Cardiac muscle cell (in vitro differentiated cells and primary cell): ENCODE measurements at places on chromosomes 16 and 17. TPM values are rescaled to one million over a fixed set of nuclear protein-coding genes. Genes with fewer than 3 reads are reported as not detected.
A peak's percentile ranks its signal among the peaks of the same experiment; 100 is the strongest.

Gene ARHGAP44
- total RNA-seq, result 7.1 and 13.5 TPM in 2 replicates

Gene RMI2
- total RNA-seq, result 15.7 and 21.0 TPM in 2 replicates

Gene HS3ST2
- total RNA-seq, result not detected in 2 replicates

Gene APOBR
- 0.39 TPM in 1 of 2 replicates, not detected in the other for total RNA-seq

Gene SPATA32
- total RNA-seq, result 0.45 TPM in 1 of 2 replicates, not detected in the other

Gene BEAN1
- total RNA-seq, result 1.2 and 2.4 TPM in 2 replicates

Gene FAM20A
- total RNA-seq, result 15.7 and 15.9 TPM in 2 replicates

Gene ETV4
- total RNA-seq, result 1.3 and 2.4 TPM in 2 replicates

DNA sequence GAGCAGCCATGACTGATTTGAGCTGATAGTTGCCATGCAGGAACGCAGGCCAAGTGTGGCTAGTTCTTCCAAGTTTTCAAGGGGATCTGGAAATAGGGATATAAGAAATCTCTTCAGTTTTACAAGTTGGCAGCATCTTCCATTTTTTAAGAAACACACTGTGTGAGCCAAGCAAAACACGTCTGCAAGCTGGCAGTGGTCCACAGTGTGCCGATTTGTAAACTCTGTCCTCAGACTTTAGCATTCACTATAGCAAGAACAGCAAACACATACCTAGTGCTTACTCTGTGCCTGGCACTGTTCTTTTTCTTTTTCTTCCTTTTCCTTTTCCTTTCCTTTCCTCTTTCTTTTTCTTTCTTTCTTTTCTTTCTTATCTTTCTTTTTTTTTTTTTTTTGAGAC, 2.9 kb downstream of the ORAI3 start:
- no peak overlapping the region for H3K4me3 ChIP-seq
- H3K27ac ChIP-seq, result no peak overlapping the region
- H3K4me1 ChIP-seq, result peaks cover 4% of the 10 kb centered on the region
- H3K27me3 ChIP-seq, result no peaks in the 10 kb centered on the region
- DNase-seq, result no peak

DNA sequence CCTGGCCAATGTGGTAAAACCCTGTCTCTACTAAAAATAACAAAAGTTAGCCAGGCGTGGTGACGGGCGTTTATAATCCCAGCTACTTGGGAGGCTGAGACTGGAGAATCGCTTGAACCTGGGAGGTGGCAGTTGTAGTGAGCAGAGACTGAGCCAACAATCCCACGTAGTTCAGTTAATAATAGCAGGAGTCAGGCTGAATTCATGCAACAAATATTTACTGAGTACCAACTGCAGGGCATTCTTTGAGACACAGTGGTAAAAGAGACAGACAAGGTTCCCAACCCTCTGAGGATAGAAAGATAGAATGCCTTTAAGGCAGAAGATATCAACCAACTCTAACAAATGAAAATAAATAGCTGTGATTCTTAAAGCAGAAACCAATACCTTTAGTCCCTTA, 39.1 kb downstream of the SPOP start:
- DNase-seq, result no peak
- H3K27me3 ChIP-seq, result no peaks in the 10 kb centered on the region
- H3K27ac ChIP-seq, result no peak overlapping the region
- H3K4me3 ChIP-seq, result no peak overlapping the region
- H3K4me1 ChIP-seq, result peaks cover 9% of the 10 kb centered on the region

DNA sequence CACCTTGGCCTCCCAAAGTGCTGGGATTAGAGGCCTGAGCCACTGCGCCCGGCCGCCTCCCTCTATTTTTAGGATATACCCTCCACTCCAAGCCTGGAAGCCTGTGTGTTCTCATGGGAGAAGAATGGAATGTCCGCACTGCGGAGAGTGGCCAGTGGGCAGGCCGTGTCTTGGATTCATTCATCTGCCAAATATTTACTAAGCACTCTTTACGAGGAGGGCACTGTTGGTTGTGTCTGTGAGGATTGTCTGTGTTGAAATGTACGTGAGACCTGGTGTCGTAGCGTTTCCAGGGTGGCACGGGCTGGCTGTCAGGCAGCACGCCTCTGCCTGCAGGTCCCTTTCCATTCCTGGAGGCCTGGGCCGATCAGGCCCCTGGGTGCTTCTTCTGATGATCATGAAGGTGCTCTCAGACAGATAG, 19.2 kb downstream of the PGS1 start:
- DNase-seq, result peak; percentile 79
- no peak overlapping the region for H3K4me3 ChIP-seq
- peak overlapping the region; percentile 92 for H3K27ac ChIP-seq
- H3K36me3 ChIP-seq, result peaks cover 25% of the 10 kb centered on the region

- no peak for DNase-seq
- H3K27ac ChIP-seq, result no peak overlapping the region
- peaks cover 24% of the 10 kb centered on the region for H3K36me3 ChIP-seq
- no peaks in the 10 kb centered on the region for H3K4me1 ChIP-seq
- no peaks in the 10 kb centered on the region for H3K27me3 ChIP-seq
Observed at GRCh38 chr16:11727796-11728543, 14.7 kb downstream of the TXNDC11 start.

GRCh38 chr17:39118674-39119419, 32.6 kb downstream of the PLXDC1 start:
- no peak overlapping the region for H3K27ac ChIP-seq
- H3K36me3 ChIP-seq, result no peaks in the 10 kb centered on the region
- H3K27me3 ChIP-seq, result no peaks in the 10 kb centered on the region
- H3K4me3 ChIP-seq, result no peak overlapping the region
- H3K4me1 ChIP-seq, result no peaks in the 10 kb centered on the region

DNA sequence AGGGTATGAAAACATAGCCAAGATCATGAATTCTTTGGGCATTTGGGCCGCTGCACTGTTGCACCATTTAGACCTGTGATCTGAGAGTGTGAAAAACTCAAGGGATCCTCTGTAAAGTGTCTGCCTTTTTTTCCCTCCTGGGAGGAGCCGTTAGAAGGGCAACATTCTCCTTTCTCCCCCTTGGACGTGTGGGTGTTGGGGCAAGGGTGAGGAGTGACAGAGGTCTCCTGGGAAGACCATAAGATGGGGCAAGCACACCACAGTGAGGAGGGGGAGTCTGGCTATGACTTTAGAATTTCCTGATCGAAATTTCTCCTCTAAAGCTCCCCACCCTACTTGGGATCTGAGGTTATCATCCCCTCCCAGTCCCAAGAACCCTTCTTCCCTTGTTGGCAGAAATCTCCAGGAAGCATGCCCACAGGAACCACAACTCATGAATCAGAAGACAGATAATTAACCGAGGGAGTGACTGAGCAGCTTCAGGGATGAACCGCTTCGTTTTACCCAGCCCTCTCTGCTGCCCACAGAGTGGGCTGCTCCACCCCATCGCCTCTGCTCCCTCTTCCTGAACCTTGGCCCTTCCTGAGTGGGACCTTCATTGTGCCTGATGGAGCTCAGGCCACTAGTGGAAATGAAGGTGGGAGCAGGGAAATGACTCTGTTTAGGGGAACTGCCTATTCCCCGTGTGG, 4.2 kb downstream of the ITGB3 start:
- no peak overlapping the region for H3K27ac ChIP-seq
- no peak overlapping the region for H3K4me3 ChIP-seq
- peaks cover 4% of the 10 kb centered on the region for H3K36me3 ChIP-seq

DNA sequence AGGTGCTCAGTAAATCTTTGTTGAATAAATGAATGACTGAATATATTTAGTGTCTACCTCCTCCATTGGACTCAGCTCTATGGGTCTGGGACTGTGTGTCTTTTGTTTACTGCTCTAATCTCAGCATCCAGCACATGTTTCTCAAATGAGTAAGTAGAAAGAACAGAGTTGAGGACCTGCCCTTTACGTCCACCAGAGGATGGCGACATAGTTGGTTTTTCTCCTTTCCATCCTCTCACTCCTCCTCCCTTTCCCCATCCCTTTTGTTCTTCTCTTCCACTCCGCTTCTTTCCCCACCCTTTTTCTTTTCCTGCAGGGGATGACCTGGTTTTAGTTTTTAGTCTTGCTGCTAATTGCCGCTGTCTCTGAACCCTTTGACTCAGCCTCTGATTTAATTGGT, 12.1 kb upstream of the CHP2 start:
- no peaks in the 10 kb centered on the region for H3K4me1 ChIP-seq
- H3K36me3 ChIP-seq, result no peaks in the 10 kb centered on the region
- H3K4me3 ChIP-seq, result no peak overlapping the region
- H3K27ac ChIP-seq, result no peak overlapping the region

DNA sequence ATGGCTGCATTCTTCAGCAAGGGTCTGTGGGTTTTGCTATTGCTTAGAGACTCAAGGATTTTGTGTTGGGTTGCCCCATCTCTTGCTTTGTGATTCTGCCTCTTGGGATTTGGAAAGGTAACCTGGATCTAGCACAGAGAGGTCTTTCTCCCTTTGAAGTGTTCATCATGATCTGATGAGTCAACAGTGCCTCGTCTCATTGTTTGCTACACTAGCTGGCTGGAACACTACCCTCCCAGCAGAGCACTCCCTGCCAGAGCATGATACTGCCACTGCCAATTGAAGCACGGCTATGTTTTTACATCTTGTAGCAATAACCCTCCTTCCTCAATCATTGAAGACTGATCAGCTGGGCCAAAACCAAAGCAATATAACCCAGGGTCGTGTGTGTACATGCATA, 361.0 kb downstream of the CDH13 start:
- H3K27me3 ChIP-seq, result no peaks in the 10 kb centered on the region
- H3K27ac ChIP-seq, result no peak overlapping the region
- H3K4me3 ChIP-seq, result no peak overlapping the region
- no peak for DNase-seq
- H3K36me3 ChIP-seq, result no peaks in the 10 kb centered on the region
- no peaks in the 10 kb centered on the region for H3K4me1 ChIP-seq

- H3K36me3 ChIP-seq, result no peaks in the 10 kb centered on the region
- no peaks in the 10 kb centered on the region for H3K4me1 ChIP-seq
- no peaks in the 10 kb centered on the region for H3K27me3 ChIP-seq
- no peak overlapping the region for H3K27ac ChIP-seq
- no peak overlapping the region for H3K4me3 ChIP-seq
Observed at GRCh38 chr17:9350080-9350479, 225.5 kb downstream of the STX8 start.

DNA sequence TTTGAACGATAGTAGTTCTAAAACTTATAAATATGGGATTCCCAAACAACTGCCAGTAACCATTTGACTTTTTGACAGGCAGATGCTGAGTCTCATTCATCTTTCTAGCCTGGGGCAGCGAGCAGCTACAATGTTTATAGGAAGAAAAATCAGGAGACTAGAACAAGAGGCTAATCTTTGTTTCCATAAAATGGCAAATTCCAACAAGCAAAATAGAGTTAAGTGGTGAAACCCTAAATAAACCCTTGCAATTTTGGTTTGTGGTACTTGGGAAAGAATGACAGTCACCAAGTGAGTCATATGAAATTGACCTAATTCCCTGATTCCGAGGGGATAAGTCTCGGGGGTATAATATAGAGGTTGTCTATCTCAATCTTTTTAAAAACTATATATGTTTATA, 27.3 kb upstream of the HS3ST2 start:
- no peak for DNase-seq
- H3K36me3 ChIP-seq, result no peaks in the 10 kb centered on the region
- H3K27ac ChIP-seq, result no peak overlapping the region
- H3K4me3 ChIP-seq, result no peak overlapping the region

- H3K4me1 ChIP-seq, result no peaks in the 10 kb centered on the region
- no peak overlapping the region for H3K4me3 ChIP-seq
- no peaks in the 10 kb centered on the region for H3K36me3 ChIP-seq
- peak; percentile 45 for DNase-seq
- H3K27me3 ChIP-seq, result no peaks in the 10 kb centered on the region
Observed at GRCh38 chr17:64449545-64449944, 630 bp downstream of the MILR1 start.
